Iris pigment epithelial cell (primary cell): ENCODE measurements at places on chromosomes 4 and X.

GRCh38 chrX:33045245-33045644 is 166.1 kb downstream of the DMD start:
- DNase-seq: no peak

DNA sequence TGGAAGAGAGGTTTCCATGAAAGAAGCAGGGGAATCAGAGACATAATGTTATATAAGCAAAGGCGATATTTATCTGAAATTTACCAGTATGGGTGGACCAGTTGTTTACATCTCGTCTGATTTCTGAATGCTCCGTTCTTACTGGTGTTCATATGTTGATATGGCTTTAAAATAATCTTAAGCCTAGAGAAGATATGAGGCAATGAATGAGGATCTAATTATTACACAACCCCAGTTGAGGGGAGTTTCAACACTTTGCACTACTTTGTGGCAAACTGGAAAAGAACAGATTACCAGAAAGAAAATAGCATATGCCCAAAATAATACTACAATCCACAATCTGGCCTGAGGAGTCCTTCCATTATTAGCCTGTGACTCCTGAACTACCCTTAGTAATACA is 263.3 kb upstream of the MAGEB2 start:
- peak; percentile 48 for DNase-seq

- no peak for DNase-seq
These were observed 1270.4 kb downstream of the ADGRL3 start for GRCh38 chr4:62470421-62470983.

DNA sequence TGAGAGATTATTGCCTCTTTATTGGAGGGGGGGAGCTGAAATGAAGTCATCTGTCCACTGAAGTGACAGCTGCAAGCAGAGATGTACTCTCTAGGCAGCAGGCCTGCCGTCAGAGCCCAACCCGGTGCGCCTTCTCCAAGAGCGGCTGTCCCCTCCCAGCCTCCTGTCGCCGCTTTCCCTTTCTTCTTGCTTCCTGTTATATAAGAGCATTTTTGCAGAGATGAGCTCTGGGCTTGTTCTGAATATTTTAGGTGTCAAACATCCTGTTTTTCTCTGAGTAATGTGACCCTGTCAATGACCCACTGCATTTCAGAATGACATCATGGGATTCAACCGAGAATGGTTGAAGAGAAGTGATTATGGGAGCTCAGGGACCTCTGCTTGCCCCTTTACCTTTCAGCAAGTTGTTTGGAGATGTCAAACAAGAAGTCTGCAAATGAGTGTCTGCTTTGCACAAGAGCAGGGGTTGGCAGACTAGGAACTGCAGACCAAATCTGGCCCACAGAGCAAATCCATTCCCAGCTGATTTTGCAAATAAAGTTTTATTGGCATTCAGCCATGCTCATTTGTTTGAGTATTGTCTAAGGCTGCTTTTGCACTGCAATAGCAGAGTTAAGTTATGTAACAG is 79.9 kb downstream of the SLC9A6 start:
- DNase-seq: peak; percentile 91

- DNase-seq: no peak
These were observed 3.1 kb downstream of the IL1RAPL1 start for GRCh38 chrX:28590396-28590795.

DNA sequence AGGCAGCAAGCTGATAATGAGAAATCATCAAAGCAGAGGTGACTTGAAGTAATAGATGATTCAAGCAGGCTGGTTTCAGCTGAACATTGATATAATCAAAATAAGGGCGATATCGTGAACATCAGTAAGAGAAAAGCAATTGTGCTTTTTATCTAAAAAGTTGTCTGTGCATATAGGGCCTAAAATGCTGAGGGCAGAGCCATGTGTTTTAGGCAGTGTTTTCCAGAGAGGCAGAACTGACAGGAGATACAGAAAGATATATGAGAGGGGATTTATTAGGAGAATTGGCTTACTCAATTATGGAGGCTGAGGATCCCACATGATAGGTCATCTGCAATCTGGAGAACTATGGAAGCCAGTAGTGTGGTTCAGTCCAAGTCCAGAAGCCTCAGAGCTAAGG is 136.5 kb upstream of the NPY2R start:
- DNase-seq: no peak

- DNase-seq: peak; percentile 4
These were observed 235.1 kb downstream of the NR3C2 start for GRCh38 chr4:148207068-148207467.

- DNase-seq: no peak
These were observed 232.1 kb downstream of the CPE start for GRCh38 chr4:165610679-165611437.

- no peak for DNase-seq
These were observed 107.7 kb downstream of the PPP3CA start for GRCh38 chr4:101239665-101240064.

- peak; percentile 48 for DNase-seq
These were observed 54.7 kb upstream of the FAM9C start for GRCh38 chrX:13099121-13099520.

- DNase-seq: no peak
These were observed 12.8 kb downstream of the CYSLTR1 start for GRCh38 chrX:78314561-78314960.

- DNase-seq: no peak
These were observed 2.2 kb downstream of the AIMP1 start for GRCh38 chr4:106318511-106318910.

DNA sequence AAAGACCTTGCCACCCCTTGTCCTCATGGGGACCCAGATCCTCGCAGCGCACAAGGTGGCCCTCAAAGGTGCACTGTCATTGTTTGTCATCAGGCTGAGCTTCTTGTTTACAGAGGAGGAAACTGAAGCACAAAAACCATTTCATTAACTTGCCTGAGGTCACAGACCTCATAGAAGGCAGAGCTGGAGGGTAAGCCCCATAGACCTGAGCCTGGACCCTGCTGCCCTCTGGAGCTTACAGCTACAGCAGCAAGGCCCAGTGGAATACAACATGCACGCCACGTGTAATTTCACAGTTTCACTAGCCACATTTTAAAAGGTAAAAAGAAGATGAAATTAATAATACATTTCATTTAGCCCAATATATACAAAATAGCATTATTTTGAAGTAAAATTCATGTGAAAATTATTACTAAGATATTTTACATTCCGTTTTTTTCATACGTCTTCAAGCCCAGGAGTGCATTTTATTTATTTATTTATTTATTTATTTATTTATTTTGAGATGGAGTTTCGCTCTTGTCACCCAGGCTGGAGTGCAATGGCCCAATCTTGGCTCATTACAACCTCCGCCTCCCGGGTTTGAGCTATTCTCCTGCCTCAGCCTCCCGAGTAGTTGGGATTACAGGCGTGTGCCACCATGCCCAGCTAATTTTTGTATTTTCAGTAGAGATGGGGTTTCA is 8.8 kb downstream of the JAKMIP1 start:
- DNase-seq: no peak

- peak; percentile 71 for DNase-seq
These were observed 41.1 kb downstream of the IL13RA2 start for GRCh38 chrX:114976292-114976691.

- DNase-seq: peak; percentile 85
These were observed 121.7 kb upstream of the DIPK2B start for GRCh38 chrX:45322382-45322781.

DNA sequence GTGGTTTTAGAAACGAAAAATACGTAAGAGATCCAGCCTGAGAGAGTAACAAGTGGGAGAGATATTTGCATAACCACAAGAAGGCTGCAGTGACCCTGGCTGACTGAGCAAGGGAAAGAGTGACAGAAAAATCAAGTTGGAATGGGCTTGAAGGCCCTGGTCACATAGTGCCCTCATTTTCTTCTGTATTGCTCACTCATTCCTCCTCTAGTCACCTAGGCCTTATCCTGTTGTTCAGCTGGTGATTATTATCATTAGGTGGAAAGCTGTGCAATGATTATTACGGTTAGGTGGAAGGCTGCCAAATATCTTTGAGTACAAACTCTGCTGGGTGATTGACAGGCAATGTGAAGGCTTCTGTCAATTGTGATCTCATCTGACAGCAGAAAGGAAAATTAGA is 2384.1 kb downstream of the PCDH7 start:
- peak; percentile 57 for DNase-seq

GRCh38 chrX:12874581-12874980 is 7.7 kb downstream of the TLR7 start:
- no peak for DNase-seq

- DNase-seq: no peak
These were observed 601.4 kb upstream of the AADAT start for GRCh38 chr4:170691168-170691567.

GRCh38 chrX:69195192-69195591 is 29.9 kb upstream of the PJA1 start:
- DNase-seq: no peak

GRCh38 chr4:107050525-107051135 is 14.5 kb upstream of the DKK2 start:
- DNase-seq: no peak

GRCh38 chr4:93237521-93237920 is 591.0 kb upstream of the ATOH1 start:
- DNase-seq: no peak

- peak; percentile 79 for DNase-seq
These were observed 804 bp downstream of the OSTC start for GRCh38 chr4:108651014-108651791.

DNA sequence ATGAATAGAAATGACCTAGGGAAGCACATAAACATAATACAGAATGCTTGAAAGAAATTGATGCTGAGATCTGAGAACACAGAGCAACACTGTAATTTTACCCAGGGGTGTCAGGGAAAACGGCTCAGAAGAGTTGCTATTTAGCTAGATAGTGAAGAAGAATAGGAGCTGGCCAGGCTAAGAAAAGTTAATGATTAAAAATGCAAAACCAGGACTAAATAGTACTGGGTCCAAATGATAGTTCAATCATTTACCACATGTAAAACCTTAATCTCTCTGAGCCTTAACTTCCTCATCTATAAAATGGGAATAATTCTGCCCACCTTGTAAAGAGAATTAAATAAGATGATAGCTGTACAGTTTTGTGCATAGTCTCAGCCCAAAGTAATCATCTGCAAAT is 97.1 kb downstream of the PARM1 start:
- no peak for DNase-seq

GRCh38 chr4:48578132-48578968 is 88.3 kb downstream of the ZAR1 start:
- peak; percentile 80 for DNase-seq

GRCh38 chr4:164396439-164396838 is 357.5 kb upstream of the SMIM31 start:
- DNase-seq: peak; percentile 12

DNA sequence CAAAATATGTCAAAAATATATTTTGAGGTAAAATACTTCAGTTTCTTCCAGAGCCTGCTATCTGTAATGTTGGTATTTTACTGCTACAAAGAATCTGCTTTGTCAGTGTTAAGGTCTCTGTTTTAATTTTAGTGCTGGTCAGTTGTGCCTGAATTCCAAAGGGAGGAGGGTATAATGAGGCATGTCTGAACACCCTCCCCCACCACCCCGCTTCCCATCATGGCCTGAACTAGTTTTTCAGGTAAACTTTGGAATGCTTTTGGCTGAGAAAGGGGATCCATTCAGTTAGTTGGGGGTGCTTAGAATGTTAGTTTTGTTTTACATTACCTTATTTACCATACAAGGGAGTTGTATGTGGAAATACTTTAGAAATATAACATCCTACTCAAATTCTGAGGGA is 158.5 kb downstream of the MID1IP1 start:
- no peak for DNase-seq

DNA sequence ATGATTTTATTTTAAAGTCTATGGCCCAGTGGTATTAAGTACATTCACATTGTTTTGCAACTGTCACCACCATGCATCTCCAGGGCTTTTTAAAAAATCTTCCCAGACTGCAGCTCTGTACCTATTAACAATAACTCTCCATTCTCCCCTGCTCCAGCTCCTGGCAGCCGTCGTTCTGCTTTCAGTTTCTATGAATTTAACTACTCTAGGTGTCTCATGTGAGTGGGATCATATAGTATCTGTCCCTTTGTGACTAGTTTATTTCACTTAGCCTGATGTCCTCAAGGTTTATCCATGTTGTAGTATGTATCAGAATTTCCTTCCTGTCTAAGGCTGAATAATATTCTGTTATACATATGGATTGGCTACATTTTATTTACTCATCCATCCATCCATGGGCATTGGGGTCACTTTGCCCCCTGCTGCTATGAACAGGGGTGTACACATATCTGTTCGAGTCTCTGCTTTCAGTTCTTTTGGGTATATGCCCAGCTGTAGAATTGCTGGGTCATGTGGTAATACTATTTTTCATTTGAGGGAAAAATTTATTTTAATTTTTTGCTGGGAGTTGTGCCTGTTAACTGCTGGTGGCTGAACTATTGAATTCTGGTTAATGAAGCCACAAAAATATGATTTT is 131.3 kb downstream of the ARHGAP10 start:
- no peak for DNase-seq

DNA sequence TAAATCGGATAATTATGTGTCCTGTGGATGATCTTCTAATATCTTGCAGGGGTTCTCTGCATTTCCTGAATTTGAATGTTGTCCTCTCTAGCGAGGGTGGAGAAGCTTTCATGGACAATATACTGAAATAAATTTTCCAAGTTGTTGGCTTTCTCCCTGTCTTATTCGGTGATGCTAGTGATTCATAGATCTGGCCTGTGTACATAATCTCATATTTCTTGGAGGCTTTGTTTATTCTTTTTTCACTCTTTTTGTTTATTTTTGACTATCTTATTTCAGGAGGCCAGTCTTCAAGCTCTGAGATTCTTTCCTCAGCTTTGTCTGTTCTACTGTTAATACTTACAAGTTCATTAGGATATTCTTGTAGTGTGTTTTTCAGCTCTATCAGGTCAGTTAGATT is 20.7 kb upstream of the CLGN start:
- DNase-seq: no peak

GRCh38 chrX:17519358-17519757 is 144.4 kb downstream of the NHS start:
- DNase-seq: no peak

- no peak for DNase-seq
These were observed 43.4 kb downstream of the TRAPPC11 start for GRCh38 chr4:183702492-183702891.

- DNase-seq: peak; percentile 18
These were observed 379.1 kb downstream of the IL1RAPL1 start for GRCh38 chrX:28966331-28966730.

GRCh38 chr4:153206534-153206933 is 2.3 kb downstream of the TRIM2 start:
- no peak for DNase-seq

DNA sequence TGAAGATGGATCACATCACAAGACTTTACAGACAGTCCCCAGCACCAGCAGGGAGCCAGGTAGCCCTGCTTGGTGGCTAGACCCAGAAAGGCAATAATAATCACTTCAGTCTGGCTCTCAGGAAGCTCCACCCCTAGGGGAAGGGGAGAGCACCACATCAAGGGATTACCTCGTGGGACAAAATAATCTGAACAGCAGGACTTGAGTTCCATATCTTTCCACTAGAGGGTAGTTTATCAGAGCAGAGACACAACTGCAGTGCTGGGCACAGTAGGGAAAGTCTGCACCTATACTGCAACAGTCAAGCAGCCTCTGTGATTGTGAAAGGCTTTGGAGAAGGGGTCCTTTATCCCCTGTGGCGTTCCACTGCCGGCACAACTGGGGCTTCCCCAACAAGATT is 547.0 kb upstream of the POU3F4 start:
- DNase-seq: no peak
